Stimulated activated CD4-positive, alpha-beta T cell treated with anti-CD3 and anti-CD28 coated beads, TNF-alpha, amount 100 ng/mL, for 4 hours (primary cell): ENCODE measurements at places on chromosomes 5 and 9.

GRCh38 chr9:86315078-86315477, 32.7 kb upstream of the ISCA1 start:
- DNase-seq, result no peak

DNA sequence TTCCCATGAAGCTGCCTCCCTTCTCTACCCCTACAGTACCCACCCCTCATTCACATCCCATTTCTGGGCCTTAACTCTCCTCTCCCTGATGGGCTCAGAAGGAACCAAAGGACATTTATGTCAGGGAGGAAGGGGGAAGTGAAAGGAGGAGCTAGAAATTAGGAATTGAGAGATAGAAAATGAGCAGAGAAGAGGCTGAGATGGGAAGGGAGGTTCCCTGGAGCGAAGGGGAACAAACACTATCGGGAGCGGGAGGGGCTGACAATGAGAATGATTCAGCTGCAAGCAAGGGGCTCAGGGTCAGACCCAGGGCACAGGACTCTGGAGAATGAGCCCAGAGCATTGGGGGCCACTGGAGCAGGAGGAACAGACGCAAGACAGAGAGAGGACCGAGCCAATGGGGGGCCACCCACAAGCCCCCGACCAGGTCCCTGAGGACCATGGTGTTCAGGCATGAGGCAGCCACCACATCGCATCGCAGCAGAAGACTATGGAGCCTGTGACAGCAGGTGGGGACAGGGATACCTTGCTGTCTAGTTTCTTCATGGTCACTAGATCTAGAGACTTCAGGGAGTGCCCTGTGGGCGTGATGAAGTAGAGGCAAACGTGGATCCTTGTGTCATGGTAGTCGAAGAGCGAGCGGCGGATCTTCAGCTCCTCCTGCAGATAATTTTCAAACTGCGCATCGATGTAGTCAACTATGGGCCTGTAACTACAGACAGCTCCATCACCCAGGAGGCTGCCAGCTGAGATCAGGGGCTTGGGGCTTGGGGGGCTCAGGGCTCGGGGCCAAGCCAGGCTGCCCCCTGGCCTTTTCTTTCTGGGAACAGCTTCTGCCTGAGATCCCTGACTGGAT, 13.6 kb downstream of the SEPTIN8 start:
- DNase-seq, result no peak

- DNase-seq, result no peak
Measured at GRCh38 chr9:114889802-114890224, 40.6 kb downstream of the TNFSF8 start.

GRCh38 chr9:124033967-124034366, 22.4 kb downstream of the LHX2 start:
- no peak for DNase-seq

GRCh38 chr9:120668399-120668798, 45.9 kb downstream of the MEGF9 start:
- DNase-seq, result no peak

DNA sequence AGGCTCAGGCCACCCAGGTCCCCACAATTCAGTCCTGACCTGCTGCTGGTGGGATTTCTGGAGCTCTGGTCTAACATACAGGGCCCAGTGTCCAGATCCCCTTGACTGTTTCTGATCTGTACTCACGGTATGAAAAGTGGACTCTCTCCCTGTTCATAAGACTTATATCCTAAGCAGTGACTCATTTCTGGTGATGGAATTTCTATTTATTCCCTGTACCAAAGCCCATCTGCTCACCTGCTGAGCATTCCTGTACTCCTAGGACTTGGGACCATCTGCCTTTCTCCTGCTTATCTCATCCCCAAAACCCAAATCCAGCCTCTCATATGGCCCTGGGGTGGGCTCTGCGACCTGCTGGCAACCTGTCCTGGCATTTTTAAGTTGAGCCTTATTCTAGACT, 86.6 kb downstream of the APBA1 start:
- DNase-seq, result no peak

GRCh38 chr9:5375091-5375490, 35.4 kb upstream of the RLN1 start:
- no peak for DNase-seq

DNA sequence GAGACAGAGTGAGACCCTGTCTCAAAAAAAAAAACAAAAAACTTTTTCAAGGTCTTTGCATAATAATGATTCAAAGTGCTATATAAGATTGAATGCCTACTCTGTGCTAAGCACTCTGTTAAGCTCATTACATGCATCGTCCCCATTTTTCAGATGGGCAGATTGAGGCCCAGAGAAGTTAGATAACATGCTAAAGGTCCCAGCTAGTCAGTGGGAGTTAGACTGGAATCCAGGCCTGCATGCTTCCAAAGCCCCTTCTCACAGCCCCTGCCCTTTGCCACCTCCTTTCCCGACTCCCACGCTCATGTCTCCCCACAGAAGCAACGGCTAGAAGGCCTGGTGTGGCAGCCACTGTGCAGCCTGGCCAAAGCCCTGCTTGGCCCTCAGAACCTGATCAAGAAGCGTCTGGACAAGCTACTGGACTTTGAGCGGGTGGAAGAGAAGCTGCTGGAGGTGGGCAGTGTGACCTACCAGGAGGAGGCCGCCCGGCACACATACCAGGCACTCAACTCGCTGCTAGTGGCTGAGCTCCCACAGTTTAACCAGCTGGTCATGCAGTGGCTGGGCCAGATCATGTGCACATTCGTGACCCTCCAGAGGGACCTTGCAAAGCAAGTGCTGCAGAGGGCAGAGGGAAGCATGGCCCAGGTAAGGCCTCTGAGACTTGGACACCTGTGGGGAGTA, 40.3 kb downstream of the ARHGEF37 start:
- no peak for DNase-seq

DNA sequence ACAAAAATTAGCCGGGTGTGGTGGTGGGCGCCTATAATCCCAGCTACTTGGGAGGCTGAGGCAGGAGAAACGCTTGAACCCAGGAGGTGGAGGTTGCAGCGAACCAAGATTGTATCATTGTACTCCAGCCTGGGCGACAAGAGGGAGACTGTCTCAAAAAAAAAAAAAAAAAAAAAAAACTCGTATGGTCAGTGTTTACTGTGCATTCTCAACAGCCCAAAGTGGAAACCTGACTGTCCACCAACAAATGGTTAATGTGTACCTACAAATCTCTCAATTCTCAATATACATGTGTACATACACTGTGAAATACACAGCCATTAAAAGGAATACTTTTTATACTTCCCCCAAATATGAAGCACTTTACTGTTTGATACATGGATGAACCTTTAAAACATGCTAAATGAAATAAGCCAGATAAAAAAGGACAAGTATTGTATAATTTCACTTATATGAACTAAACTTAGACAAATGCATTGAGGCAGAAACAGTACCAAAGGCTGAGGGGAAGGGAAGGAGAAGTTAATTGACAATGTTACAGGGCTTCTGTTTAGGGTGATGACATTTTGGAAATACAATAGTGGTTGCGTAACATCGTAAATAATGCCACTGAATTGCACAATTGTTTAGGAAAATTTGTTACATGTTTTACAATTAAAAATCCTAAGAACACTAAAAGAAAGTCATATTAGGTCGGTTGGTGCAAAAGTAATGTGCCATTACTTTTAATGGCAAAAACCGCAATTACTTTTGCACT, 16.5 kb downstream of the DNAJA1 start:
- DNase-seq, result no peak

- DNase-seq, result no peak
Measured at GRCh38 chr9:6106711-6107339, 91.4 kb upstream of the RANBP6 start.

- no peak for DNase-seq
Measured at GRCh38 chr9:3903906-3904305, 378.1 kb upstream of the RFX3 start.

GRCh38 chr5:169950333-169950732, 30.0 kb downstream of the INSYN2B start:
- no peak for DNase-seq

GRCh38 chr9:106717686-106718085, 145.3 kb upstream of the ZNF462 start:
- DNase-seq, result no peak

DNA sequence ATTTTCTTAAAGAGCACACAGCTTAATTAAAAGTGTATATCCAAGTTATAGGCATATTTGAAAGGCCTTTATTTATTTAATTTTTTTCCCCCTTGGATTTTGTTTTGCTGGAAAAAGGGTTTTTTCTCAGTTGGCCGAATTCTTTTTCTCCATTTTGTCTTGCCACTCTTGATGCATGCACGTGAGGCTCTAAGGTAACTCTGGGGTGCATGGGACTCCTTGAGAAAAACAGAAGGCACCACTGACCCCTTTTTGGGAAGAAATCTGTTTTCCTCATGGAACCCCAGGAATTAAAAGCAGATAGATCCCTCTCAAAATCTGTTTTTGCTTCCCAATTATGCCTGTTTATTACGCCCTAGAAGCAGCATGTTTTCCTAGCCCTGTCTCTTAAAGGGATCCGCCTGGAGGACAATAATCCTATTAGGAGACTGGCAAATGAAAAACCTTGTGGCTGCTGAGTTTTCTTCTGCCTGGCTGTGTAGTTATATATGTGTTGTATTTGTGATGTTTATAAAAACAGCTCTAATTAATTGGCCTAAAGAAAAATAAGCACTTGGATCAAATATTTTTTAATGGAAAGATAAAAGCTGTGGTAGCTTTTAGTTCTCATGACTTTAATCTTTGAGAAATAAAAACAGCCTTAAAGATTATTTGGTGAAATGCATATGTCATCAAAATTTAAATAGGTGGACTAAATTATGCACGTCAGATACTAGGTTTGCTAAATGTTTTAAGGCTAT, 435.1 kb upstream of the CDH9 start:
- DNase-seq, result no peak

DNA sequence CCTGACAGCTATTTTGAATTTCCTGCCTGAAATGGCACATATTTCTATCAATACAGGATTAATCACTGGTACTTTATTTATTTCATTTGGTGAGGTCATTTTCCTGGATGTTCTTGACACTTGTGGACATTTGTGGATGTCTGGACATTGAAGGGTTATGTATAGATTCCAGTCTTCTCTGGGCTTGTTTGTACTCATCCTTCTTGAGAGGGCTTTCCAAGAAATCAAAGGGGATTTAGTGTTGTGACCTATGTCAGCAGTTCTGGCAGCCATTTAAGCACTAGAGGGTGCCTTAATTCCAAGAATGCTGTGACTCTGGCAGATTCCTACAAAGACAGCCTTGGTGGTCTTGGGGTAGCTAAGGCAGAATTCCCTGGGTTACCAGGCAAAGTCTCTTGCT, 259.7 kb downstream of the CSNK1G3 start:
- DNase-seq, result no peak
